ENCODE measurements at places on chromosomes 5 and 9.

DNA sequence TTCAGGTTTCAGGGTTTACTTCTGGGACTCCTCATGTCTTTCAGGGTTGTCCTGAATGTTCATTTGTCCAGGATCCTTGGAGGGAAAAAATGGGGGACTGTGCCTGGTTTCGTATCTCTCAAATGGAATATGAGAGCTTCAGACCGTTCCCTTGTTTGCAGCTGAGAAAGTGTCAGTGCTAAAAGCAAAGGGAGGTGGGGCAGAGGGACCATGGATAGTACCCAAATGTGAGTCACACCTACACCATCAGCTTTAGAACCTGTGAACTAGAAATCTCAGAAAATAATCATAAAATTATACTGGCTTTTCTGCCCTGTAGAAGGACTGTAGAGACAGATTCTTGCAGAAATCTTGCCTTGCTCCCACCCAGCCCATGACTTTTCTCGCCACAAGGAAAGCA, 84.3 kb upstream of the TAF11L2 start:
- DNase-seq: no peak

GRCh38 chr5:84682531-84682930, 297.9 kb upstream of the EDIL3 start:
- no peak for DNase-seq

- DNase-seq: no peak
These were observed 58.1 kb upstream of the SV2C start for GRCh38 chr5:76025069-76025468.

DNA sequence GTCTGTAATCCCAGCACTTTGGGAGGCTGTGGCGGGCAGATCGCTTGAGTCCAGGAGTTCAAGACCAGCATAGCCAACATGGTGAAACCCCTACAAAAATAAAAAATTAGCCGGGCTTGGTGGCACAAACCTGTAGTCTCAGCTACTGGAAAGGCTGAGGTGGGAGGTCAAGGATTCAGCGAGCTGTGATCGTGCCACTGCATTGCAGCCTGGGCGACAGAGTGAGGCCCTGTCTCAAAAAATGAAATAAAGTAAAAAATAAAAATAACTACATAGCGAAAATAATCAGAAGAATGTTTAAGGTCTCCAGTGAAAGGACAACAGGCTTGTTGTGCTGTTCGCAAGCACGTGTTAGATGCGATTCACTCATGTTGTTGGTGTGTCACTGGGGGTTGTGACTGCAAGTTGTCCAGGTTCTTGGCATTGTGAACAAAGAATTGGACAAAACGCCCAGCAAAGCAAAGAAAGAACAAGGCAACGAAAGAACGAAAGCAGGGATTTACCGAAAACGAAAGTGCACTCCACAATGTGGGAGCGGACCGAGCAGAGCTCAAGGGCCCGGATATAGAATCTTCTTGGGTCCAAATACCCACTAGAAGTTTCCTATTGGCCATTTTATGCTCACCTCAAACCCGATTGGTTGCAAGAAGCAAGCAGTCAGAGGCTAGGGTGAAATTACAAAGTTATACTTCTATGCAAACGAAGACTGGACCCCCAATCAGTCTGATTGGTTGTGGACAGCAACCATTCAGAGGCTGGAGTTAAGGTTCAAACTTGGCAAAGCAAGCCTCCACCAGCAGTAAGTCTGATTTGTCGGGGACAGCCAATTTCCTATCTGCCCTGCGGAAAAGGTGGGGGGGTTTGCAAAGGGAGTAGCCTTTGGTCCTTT, 844 bp upstream of the MCCC2 start:
- DNase-seq: peak; percentile 28

- DNase-seq: no peak
These were observed 450.0 kb downstream of the TLE1 start for GRCh38 chr9:81239388-81239787.

DNA sequence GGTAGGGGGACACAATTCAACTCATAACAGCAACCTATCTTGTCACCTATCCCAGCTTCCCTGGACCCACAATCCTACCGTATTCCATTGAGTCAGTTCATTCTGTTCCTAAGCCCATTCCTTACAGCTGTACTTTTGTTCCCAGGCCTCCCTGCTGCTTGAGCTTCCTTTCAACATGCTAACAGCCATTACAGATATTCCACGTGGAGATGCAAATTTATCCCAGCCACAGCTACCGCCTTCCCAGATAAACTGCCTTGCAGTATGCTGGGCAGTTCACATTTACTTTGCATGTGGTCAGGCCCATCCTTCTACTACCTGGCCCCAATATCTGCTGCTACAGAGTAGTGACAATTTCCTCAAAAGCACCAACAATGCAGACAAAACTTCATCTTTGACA, 23.0 kb downstream of the RIGI start:
- no peak for DNase-seq

DNA sequence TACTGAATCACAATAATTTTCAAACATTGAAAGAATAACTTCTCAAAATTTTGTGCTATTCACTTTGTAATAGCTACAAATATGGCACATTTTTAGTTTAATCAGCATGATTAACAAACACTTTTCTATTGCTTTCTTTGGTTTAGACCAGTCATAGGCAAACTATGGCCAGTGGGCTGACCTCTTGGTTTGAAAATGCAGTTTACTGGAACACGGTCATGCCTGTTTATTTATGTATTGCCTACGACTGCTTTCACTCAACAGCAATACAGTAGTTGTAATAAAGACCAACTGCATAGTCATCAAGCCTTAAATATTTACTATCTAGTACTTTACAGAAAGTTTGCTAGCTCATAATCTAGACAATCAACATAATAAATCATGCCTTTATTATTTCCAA, 810.8 kb downstream of the TLE1 start:
- no peak for DNase-seq

GRCh38 chr5:53333160-53333559, 147.3 kb upstream of the FST start:
- no peak for DNase-seq

- DNase-seq: no peak
These were observed 247.2 kb downstream of the FSTL4 start for GRCh38 chr5:133364936-133365707.

DNA sequence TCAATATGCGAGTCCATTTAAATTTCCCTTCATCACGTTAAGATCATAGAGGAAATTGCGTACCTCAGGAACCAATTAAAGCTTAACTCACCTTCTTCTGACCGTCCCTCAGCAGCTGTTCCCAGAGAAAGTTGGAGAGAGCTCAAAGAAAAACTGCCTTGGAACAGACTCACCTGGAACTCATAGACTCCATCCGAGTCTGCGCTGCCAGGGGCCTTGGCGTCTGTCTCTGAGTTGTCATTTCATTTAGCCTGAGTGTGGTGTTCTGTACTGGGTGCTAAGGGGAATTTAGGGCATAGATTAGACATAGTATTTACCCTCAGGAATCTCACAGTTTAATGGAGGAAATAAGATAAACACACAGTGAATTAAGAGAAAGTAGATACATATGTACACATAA, 892.7 kb downstream of the TLE1 start:
- DNase-seq: no peak

DNA sequence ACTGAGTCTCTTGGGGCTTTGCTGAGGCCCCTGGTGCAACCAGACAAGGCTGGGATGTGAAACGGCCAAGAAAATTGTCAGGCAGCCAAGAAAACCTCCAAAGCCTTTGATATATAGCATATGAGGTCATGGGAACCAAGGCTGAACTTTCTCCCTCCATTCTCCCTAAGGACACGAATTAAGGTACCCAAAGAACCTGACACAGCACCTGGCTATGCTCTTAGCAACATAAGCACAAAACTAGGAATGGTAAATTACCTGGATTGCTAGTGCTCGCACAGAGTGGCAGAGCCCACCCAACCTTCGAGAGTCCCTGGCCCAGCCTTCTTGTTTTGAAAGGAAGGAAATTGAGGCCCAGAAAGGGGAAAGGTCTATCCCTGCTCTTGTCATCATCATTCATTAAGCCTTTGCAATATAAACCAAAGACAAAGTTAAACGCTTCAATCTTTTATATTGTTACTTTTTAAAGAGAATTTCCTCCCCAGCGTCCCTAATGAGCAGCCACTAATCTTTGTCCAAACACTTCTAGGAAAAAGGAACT, 220.0 kb upstream of the NR4A3 start:
- peak; percentile 22 for DNase-seq

GRCh38 chr9:121813519-121814210, 162.2 kb downstream of the DAB2IP start:
- DNase-seq: no peak

GRCh38 chr5:6188344-6188743, 190.0 kb downstream of the MED10 start:
- DNase-seq: no peak

DNA sequence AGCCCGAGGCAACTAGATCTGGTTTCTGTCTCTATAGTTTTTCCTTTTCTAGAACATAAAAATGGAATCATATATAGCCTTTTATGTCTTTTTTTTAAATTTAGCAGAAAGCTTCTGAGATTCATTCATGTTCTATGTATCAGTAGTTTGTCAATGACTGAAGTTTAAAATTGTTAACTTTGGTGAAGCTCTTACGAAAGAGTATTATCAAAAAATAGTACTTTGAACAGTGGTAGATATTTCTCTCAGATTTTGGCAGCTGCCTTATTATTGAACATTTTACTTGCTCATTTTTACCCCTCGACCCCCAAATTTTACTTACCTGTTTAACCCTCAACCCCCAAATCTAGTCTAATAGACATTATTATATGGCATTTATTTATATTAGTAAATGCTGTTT, 10.2 kb downstream of the NIPBL start:
- DNase-seq: no peak

DNA sequence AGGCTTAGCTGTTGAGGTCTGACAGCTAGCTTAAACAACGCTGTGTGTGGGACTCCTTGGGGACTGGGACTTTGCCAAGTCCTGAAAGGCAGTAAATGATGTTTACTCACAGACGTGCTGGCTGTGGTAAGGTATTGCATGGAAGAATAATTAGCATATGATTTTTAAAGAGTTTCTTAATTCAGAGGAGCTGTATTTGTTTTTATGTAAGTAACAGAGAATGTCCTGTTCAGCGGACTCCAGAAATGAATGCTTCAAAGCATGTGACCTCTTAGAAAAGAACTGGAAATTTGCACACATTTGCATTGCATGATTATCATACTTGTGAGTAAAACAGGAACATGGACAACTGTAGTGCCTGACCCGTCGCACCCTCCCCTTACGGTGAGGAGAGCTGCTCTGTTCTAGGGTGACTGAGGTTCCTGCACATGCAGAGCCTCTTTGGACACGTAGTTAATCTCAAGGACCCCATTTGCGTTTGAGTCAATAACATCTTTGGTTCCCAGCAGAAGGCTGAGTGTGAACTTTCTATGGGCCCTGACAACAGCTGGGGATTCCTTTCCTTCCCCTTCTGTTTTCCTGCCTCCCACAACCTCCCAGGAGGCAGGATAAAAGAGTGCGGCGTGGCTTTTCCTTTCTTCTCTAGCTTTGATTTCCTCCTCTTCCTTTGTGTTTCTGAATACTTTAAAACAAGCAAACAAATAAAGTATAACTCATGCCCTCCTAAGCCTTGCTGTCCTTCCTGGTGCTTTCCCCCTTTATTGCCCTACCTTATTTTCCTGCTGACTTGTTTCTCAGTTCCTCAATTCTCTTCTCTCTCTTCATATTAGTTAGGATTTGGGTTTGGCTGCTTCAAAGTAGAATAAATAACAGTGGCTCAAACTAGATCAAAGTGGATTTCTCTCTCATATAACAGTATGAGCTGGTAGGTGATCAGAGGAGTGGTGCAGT, 157.2 kb upstream of the CD180 start:
- DNase-seq: no peak

- DNase-seq: no peak
These were observed 64.5 kb downstream of the TMEM161B start for GRCh38 chr5:88203981-88204750.

DNA sequence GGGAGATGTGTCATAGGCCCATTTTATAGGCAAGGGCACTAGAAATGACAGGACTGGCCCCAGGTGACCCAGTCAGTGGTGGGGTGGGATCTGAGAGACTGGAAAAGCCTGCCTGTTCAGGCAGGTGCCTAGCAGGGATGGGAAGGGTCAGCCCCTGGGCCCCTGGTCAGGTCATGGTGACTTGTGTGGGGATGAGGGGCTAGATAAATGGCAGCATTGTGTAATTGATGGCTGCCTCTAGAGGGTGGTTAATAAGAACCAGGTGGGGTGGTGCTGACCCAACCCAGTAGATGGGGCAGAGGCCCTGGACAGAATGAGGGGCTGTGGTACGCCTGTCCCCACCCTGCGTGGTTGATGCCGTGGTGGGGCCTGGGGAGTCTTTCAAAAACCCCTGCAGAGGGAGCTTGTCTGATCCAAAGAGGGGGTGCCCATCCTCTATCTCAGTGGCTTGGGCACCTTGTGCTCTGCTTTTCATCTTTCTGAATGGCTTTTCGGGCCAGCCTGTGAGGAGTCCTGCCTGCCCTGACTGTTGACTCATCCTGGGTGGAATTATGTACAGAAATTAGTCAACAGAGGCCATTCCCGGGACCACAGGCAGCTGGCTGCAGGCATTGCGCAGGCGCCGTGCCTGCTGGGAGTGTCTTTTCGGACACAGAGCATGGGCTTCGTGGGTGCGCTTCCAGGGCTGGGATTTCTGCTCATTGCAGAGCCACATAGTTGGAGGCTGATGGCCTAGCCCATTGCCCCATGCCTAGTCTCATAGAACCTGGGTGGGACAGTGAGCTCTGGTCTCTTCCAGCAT, 93.6 kb upstream of the PITX1 start:
- peak; percentile 87 for DNase-seq

DNA sequence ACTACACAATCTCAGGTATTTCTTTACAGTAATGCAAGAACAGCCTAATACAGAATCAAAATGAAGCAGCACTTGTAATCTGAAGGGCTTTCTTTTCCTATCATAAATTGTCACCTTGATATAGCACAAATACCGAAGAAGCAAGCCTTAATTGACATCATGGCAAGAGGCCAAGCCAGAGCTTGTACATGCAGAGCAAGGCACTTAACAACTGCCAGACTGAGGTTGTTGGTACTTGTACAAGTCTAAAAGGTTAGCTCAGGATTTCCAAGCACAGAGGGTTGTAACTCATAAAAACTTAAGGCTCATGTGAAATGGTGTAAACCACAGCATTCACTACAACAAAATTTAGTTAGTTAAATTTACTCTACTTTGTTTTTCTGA, 158.8 kb upstream of the SPEF2 start:
- no peak for DNase-seq

- no peak for DNase-seq
These were observed 284.2 kb downstream of the NR3C1 start for GRCh38 chr5:143119291-143119769.

DNA sequence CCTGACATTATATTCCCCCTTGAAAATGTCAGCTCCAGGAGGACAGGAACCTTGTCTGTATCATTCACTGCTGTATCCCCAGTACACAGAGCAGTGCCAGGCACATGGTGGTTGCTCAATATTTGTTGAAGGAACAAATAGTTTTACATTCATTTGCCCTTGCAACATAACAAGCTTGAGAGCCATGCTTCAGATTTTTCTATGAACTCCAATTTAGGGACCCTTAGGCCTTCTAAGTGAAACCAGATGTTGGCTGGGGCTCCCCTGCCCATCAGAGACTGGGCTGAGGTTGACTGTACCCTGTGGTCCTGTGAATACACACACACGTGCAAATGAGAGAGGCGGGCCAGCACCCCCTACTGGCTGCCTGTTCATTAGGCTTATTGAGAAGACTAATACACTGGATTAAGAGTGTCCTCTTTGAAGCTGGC, 214.9 kb upstream of the WWC1 start:
- no peak for DNase-seq

GRCh38 chr5:59772206-59772605, 121.3 kb downstream of the PDE4D start:
- no peak for DNase-seq

- DNase-seq: no peak
These were observed 24.9 kb downstream of the FER start for GRCh38 chr5:108772626-108773025.
